Stimulated activated CD8-positive, alpha-beta memory T cell treated with anti-CD3 and anti-CD28 coated beads, Interleukin-7, amount 100 ng/mL, for 1 hour (primary cell): ENCODE measurements at places on chromosomes 12 and 14.

- no peak for DNase-seq
Observed at GRCh38 chr12:28933864-28934527, 215.1 kb upstream of the FAR2 start.

DNA sequence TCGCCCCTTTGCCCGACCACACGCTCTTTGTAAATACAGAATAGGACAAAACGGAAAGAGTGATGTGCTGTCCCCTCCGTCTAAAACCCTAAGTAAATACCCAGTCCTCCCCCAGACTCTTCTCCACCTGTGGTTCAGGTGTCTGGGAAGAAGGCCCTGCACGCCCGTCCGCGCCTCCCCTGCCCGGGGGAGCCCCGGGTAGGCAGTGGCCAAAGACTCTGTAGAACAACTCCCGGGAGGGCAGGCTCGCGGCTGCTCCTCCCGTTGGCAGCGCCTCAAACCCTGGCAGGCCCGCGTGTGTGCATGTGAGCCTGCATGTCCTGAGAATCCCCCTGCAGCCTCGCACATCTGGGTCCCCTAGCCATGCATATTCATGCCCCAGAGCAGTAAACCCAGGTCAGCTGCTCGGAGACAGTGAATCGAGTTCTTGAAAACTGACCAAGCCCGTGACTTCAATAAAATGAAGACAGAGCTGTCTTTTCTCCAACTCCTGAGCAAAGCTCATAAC, 165.8 kb downstream of the MON2 start:
- DNase-seq, result no peak

DNA sequence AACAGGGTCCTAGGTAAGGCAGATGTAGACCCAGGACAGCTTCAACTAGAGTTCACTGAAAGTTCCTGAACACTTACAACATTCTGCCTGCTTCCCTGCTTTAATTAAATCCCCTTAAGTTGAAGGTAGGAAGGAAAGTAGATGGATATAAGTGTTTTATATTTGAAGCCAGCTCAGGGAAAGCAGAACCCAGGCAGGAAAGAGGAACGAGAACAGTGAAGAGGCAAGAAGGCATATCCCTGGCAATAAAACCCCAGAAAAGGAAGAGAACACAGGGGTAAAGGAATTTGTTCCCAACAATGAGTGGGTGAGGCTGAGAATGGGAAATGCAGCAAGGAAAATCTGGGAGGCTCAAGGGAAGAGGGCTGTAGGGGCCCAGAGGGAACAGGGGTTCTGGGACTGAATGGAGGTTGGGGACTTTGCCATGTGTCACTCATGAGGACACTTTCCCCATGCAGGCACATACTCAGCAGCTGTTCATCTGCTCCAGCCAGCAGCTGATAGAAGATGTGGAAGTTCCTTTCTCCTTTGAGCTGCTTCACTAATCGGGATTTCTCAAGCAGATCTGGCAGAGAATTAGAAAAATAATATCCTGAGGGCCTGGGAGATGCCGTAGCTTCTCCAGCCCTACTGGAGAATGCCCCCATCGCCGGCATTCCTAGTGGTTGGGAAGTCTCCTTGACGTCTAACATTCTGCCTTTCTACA, 3.7 kb downstream of the MYO1A start:
- no peak for DNase-seq

GRCh38 chr12:11689591-11690186, 40.2 kb downstream of the ETV6 start:
- no peak for DNase-seq
